ENCODE measurements at places on chromosomes 7 and 10.

- no peak for DNase-seq
Observed at GRCh38 chr10:82934429-82934828, 1059.4 kb downstream of the NRG3 start.

DNA sequence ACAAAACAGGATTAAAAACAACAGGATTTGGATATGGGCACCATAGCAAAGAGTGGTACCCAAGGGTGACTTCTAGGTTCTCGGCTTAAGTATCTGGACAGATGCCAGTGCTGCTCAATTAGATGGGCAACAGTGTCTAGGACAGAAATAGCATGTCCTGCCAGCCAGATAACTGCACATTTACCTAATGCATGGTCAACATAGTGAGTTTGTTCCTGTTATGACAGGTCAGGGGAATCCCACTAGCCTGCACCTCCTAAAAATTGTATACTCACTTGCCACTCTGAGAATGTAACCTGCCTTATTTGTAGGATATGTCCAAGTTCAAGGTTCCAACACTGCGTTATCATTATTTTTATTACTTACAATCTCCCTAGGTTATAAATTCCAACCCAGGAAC is 471.7 kb downstream of the GRM8 start:
- DNase-seq, result no peak

GRCh38 chr7:104252409-104253134 is 44.8 kb upstream of the ORC5 start:
- DNase-seq, result no peak

- DNase-seq, result no peak
Observed at GRCh38 chr7:1922870-1923236, 252.8 kb downstream of the ELFN1 start.

GRCh38 chr10:44379907-44380306 is 5.0 kb downstream of the CXCL12 start:
- DNase-seq, result no peak

DNA sequence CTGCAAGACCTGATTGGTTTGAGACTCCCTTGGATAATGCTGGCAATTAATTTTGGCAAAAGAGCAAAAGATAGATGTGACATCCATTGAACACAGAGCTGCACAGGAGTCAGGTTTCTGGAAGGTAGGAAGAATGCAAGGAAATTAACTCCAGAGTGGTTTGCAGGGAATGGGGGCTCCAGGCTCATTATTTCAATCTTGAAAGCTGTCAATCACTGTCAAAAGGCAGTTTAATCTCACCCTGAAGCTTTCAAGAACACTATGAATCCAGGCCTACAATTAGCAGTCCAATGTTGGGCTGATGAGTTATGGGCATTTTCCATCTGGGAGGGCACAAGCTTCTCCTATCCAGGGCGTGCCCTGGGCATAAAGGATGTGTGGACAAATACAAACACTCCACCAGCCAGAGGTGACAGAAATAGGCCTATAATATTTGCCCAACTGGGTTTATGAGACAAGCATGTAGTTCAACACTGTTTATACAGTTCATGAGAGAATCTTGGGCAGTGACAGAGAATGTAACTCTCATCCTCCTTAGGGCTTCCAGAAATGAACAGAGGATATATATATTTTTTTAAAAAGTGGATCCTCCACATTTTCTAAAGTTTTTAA is 80.5 kb downstream of the KCNMA1 start:
- DNase-seq, result no peak

- no peak for DNase-seq
Observed at GRCh38 chr10:71550628-71551027, 153.9 kb downstream of the CDH23 start.

GRCh38 chr7:99392046-99392445 is 16.4 kb downstream of the PDAP1 start:
- DNase-seq, result no peak

- no peak for DNase-seq
Observed at GRCh38 chr10:122157451-122157850, 113.6 kb upstream of the BTBD16 start.

DNA sequence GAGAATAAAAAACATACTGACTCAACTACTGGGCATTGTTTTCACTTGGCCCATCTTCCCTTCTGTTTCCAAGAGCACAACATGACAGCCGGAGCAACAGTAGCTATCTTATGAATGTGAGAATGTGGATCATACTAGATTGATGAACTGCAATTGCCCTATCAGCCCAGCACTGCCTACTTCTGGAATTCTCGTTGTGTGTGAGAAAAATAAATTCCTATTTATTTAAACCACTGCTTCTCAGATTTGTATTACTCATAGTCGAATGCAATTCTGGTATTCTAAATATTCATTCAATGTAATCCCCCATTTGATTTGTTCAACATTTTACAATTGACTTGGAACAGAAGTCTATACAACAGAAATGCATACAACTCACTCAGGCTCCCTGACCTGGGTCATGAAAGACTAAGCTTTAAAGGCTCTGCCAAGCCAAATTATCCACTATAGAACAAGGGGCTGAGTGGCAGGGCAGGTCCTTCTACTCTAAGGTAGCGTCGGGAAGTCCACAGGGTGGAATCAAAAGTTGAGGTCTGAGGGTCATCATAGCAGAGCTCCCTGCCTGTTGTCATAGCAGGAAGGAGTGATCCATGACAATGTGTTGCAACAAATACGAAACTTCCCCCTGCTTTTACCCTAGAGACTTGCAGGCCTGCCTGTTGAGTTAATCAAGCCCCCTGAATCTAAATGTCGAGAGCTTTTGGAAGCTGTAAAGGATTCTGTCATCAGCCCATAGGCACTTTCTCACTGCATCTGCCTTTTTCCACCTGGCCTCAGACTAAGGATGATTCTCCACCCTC is 12.4 kb upstream of the JAZF1 start:
- DNase-seq, result no peak

DNA sequence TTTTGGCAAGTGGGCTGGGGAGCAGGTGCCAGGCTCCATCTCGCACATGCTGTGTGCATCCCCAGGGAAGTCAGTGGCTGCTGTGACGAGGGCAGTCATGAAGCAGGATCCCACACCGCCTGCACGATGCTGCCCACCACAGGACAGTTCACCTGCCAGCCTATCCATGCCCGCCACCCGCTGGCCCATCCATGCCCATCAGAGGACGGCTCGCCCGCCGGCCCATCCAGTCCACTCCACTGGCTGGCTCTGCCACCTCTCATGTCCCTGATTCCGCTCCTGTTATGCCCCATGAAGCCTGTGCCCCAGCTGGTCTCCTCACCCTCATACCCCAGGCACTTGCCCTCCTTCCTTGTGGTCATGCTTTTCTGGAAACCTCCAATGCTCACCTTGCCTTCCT is 18.2 kb upstream of the INMT start:
- DNase-seq, result no peak

GRCh38 chr7:110612680-110613079 is 478.2 kb upstream of the LRRN3 start:
- DNase-seq, result no peak

- DNase-seq, result no peak
Observed at GRCh38 chr10:55180357-55180756, 379.3 kb upstream of the PCDH15 start.

DNA sequence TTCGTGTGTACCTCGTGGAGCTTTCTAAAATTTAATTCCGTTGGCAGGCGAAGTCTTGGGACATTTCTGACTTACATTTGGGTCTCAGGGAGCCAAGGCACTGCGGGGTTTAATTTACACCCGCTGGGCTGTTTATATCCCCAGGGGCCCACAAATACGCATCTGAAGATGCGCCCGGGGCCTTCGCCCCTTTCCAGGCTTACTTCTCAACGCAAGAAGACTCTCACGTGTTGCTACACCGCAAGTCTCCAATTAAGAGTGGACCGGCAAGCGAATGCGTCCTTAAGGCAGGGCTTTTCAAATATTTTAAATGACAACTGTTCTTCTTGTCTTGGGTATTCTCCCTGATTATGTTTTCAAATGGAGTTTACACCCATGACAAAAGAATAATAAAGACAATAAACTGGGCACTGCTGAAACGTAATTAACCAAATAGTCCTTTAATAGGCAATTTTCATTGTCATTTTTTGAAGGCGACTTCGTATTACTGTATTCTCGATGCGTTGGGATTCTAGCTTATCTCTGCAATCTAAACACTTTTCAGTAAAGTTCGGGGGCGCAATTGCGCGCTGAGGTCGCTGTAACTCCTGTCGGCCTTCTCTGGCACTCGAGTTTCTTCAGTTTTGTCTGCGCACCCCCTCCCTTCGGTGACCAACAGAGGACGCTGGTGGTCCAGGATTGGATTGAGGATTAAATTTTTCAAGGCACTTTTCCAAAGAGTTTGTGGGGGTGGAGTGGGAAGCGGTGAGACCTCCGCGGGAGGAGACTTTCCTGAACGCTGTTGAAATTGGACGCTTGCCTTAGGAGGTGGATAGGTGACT is 837 bp upstream of the IGFBP3 start:
- DNase-seq, result no peak

DNA sequence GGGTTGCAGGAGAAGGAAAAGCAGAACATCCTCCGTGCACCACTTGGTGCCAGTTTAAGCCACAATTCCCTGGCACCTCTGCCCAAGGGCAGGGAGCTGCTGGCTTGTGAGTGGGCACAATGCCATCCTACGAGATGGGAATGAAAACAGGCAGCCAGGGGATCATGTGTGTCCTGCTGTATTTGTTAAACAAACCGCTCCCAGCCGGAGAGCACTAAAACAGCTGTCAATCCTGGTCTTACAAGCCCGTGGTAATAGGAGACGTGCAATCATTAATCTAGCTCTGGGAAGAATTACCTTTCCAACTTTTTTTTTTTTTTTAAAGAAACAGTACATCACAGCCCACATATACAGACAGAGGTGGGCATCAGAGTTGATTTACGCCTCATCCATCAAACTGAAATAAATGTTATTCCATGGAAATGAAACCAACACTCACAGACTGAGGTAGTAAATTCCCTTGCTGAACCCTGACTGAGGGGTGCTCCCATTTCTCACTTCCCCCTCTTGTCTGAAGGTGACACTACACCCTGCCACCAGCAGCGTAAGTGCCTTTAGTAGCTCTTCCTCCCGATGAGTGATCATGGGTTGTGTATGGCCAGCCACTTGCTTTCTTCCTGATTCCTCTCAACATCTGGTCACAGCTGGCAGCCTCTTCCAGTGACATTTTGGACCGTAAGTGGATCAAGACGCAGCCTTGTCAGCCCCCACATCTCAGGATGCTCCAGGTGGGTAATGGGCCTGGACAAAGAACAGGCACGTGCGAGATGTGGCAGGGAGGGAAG is 143.8 kb downstream of the TEX36 start:
- no peak for DNase-seq

DNA sequence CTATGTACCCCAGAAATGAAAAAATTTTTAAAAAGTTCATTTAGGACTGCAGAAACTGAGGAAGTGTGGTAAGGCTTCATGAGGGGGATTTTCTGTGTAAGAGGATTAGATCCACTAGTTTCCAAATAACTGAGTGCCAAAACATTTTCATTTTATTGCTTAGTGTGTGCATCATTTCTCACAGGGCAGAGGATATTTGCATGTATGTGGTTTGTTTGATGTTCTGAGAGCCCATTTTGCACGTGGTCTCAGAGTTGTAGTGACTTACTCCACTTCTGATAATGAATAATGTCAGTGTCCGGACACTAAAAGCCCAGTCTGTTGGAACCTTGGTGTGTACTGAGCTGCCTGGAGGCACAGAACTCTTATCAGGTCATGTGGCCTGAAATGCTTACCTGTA is 299.9 kb downstream of the AUTS2 start:
- DNase-seq, result no peak

- peak; percentile 48 for DNase-seq
Observed at GRCh38 chr10:110512461-110513187, 14.9 kb downstream of the DUSP5 start.

GRCh38 chr7:28941633-28942032 is 16.5 kb downstream of the TRIL start:
- DNase-seq, result no peak

GRCh38 chr7:92682903-92683539 is 92.8 kb upstream of the FAM133B start:
- DNase-seq, result no peak

DNA sequence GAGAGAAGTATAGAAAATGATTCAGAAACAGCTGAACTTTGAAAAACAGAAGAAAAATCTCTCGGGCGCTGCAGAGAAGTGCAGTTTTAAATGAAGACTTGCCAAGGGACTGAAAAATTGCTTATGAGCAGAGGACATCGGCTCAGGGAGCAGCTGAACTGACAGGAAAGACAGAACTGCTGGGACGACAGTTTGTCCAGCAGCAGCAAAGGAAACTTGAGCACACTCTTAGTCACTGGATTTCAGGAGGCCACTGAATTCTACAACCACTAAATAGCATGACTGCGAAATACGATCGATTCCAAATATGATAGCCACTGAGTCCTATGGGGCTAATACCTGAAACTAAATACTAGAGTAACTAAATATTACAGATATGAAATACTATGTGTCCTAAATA is 43.0 kb downstream of the LEP start:
- DNase-seq, result no peak

DNA sequence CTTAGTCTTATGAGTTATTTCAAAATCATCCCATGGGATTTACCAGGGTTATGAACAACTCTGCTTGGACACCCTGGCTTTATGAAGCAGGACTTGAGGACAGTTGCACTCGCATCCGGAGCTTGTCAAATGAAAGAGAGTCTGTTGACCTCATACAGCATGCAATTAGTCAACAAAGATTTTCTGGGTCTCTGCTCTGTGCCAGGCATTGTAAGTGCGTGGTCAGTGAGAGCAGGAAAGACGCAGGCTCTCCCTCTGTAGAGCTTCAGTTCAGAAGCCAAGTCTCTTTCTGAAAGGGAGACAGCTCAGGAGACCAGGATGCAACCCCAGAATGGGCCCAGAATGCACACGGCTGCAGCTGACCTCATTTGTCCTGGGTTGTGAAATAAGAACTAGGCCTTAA is 45.5 kb upstream of the DMBT1 start:
- no peak for DNase-seq

DNA sequence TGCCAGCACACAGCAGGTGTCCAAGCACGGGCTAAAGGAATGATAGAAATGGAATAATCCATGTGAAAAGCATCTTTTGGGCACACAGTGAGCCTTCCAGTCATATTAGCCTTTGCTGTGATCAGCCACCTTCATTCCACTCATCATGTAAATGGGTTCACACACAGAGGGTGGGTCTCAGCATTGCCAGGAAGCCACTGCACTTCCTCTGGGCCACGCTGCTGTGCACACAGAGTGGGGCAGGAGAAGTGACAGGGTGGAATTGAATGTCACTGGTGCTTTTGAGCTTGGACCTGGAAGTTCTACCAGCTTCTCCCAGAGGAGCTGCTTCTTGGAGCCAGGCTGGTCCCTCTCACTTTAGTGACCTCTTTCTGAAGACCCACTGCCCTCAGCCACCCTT is 203.5 kb downstream of the USP6NL start:
- DNase-seq, result no peak

- no peak for DNase-seq
Observed at GRCh38 chr10:47038881-47039561, 127.8 kb downstream of the PTPN20 start.

GRCh38 chr7:129089521-129090212 is 34.8 kb upstream of the TNPO3 start:
- no peak for DNase-seq

- DNase-seq, result no peak
Observed at GRCh38 chr7:2112261-2113198, 120.2 kb downstream of the MAD1L1 start.

DNA sequence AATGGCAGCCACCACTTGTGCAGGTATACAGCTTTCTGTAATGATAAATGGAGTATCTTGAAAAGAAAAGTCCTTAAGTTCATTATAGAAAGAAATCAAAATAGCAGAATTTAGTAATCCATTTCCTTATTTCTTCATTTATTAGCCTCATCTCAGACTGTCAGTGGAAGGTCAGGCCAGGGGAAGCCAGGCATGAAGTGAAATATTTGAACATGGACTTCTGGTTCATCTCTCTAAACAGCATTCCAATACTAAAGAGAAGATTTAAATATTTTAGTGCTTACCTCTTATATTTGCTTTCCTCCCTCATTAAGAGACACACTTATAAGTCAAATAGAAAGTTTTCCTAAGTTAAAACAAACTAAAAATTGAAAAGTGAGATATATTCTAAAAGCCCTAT is 26.8 kb downstream of the TRDMT1 start:
- no peak for DNase-seq

Measured in bone marrow (tissue), 2 donors.